ENCODE measurements at places on chromosomes 4 and X.
A peak's percentile ranks its signal among the peaks of the same experiment; 100 is the strongest.

GRCh38 chr4:93841803-93842345 lies 13.3 kb downstream of the ATOH1 start:
- DNase-seq: no peak

GRCh38 chr4:150283689-150284088 lies 205.4 kb downstream of the DCLK2 start:
- peak; percentile 95 for DNase-seq

GRCh38 chr4:10491401-10491800 lies 34.2 kb upstream of the ZNF518B start:
- DNase-seq: no peak

- DNase-seq: no peak
Observed at GRCh38 chr4:152419809-152420208, 116.1 kb downstream of the FBXW7 start.

DNA sequence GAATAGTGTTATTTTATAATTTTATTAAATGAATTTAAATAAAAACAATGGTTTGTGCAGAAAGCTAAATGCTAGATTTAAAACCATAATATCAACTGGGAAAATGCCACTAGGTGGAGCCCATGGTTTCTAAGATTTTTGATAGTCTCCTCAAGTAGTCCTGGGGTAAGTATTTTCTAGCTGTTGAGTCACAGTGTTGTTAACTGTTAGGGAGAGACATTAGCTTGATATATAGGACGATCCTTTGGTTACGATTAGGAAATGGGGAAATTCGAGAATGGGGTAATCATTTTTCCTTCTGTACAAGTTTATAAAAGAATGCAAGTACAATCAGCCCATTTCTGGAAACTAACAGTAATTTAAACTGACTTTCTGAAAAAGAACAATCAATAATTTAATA lies 378.4 kb downstream of the ANKRD50 start:
- DNase-seq: peak; percentile 48

DNA sequence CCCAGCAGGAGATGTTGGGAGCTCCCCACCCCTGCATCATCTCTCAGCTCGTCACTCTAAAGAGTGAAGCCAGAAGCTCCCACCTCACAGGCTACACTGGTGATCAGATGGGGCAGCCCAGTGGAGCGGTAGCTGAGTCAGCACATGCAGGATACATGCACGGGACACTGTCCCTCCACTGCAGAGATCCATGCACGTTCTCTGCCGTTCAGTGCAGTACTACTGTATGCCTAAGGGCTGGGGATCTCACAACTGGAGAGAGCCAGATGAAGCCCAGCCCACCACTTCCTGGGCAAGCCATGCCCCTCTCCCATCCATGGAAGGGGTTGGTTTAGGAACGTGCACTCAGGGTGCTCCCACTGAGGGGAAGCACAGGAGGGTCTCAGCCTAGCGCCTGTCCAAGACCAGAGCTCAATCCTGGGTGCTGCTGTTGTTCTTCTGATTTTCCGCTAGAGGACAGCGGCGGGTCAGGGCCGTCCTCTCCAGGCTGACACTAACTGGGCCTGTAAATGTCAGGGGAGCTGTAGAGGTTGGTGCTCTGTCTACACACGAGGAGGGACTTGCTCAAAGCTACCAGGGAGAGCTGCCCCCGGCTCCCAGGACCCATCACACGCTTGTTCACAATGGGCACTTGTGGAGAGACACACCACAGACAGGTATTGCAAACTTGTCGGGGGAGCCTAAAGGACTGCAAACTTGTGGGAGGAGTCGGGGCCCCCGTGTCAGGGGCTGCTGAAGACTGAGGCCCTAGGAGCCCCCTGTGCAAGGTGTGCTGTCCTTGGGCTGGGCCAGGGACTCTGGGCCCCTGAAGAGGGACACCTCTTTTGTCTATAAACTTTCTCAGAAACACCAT lies 18.2 kb upstream of the ABLIM2 start:
- no peak for DNase-seq

GRCh38 chrX:124260845-124261244 lies 71.6 kb upstream of the TEX13D start:
- DNase-seq: no peak

GRCh38 chr4:35548921-35549320 lies 695.4 kb downstream of the ARAP2 start:
- no peak for DNase-seq
